Activated gamma-delta T cell treated with anti-CD3 and anti-CD28 coated beads, Interleukin-2, amount 50 U/mL, for 16 hours (primary cell): ENCODE measurements at places on chromosomes 4 and X.
A peak's percentile ranks its signal among the peaks of the same experiment; 100 is the strongest.

GRCh38 chr4:82562564-82562854, 721 bp upstream of the TMEM150C start:
- no peak for DNase-seq

- no peak for DNase-seq
These were observed 44.0 kb upstream of the ZCCHC13 start for GRCh38 chrX:74259885-74260491.

DNA sequence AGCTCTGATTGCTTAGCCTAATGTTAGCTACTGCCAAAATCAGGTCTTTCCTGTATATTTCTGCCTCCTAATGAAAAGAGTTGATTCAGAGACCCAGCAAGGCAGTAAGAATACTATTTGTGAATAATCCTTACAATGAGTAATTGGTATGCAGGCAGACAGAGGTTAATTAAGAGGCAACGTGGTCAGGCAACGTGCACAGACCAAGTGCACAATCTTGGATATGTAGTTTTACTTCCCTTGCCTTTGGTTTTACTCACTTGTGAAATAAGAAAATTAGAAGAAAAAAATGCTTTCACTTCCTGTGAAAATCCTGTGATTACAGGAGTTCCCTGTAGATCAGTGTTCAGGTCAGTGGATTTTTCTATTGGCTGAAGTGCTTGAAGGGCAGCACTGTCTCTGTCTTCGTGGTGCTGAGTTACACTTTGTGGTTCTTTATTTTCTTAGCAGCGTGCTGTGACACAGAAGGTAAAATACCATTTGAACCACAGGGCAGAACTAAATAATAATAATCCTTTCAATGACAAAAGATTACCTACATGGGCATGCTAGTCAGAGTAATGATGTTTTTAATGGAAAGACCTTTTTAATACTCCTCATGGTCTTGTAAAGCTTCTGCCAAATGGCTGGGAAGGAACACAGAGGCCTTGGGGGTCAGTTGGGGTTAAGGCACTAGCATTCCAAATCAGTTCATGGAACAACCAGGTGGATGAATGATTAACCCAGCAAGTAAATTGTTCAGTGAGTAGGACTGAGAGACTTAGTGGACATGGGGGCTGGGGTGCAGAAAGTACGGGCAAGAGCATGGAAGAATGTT, 430.9 kb downstream of the MAPK10 start:
- DNase-seq, result no peak

DNA sequence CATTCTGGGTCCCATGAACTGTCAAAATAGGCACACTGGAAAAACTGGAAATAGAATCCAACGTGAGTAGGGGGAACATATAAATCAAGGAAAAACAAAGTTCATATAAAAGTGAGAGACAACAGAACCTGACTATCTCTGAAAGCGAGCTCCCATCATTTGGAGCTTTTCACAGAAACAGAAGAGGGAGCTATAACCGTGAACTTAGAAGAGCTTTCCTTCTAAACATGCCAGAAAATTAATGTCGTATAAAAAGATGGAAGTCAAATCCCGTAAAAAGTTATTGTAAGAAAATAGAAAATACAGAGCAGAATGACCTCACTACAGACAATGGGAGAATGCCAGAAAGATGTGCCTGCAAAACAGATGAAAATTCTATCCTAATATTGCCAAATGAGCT, 23.9 kb upstream of the HSD17B10 start:
- no peak for DNase-seq

GRCh38 chr4:8352368-8353157, 83.0 kb downstream of the HTRA3 start:
- no peak for DNase-seq

DNA sequence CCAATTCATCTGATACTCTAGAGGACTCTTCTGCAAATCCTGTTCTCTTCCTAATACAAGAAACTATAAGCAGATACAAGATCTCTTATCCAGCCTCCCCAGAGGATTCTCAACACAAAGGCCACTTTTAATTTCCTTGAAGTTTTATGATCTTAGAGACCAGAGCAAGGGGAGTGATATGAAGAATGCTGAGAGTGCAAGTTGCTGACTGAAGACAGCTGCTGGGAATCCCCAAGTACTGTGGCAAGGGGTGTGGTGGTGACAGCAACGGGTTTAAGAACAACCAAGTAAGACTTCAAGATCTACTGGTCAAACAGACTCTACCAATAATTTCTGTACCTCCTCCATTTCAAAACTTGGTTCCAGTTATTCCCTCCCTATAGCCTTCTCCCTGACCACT, 7.0 kb downstream of the AMMECR1 start:
- DNase-seq, result peak; percentile 9

DNA sequence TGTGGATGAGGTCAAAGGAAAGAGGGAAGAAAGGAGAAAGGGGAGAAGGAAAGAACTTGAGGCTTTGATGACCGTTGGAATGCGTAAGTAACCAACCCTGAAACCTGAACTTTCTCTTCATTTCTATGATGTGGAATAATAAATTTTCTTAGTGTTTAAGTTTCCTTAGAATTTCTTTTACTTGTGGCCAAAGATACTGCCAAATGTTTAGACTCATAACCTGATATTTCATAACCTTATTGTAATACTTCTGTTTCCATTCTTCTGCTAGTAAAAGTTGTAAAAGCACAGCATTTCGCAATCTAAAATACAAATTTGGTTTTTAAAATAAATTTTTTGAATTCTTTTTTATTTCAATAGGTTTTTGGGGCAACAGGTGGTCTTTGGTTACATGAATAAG, 258.5 kb upstream of the GIMD1 start:
- DNase-seq, result no peak

DNA sequence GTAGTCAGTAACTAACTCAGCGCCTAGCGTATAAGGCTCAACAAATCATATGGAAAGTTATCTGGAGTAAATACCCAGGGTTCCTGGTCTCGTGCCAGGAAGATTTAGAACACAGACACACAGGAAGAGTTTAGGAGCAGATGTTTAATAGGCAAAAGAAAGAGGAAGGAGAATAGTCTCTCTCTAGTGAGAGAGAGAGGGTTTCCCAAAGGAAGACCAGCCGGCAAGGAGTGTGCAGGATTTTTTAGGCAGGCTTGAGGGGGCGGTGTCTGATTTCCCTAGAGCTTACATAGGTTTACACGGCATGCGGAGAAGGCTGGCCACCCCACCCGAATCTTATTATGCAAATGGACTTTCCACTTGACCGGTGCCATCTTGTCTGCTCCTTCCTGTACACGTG, 284.0 kb upstream of the FRG1 start:
- DNase-seq, result no peak

DNA sequence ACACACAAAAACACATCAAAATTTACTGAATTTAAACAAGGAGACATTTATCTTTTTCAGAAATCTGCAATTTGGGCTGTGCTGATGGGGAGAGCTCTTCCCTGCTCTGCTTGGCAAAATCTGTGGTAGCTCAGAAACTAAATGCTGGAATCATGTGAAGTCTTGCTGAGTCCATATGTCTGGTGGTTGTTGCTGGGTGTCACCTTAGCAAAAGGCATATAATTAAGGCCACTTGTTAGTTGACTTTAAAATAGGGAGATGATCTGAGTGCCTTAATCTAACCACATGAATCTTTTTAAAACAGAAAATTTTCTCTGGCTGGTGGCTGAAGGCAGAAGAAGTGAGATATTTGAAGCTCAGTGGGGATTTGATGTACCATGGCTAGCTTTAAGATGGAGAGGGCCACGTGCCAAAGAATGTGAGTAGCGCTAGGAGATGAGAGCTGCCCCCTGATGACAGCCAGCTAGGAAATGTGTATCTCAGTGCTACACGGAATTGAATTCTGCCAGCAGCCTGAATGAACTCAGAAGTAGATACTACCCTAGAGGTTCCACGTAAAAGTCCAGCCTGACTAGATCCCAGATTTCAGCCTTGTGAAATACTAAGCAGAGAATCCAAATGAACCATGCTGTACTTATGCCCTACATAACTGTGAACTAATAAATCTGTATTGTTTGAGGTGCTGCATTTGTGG, 7.6 kb upstream of the GUF1 start:
- DNase-seq, result no peak

DNA sequence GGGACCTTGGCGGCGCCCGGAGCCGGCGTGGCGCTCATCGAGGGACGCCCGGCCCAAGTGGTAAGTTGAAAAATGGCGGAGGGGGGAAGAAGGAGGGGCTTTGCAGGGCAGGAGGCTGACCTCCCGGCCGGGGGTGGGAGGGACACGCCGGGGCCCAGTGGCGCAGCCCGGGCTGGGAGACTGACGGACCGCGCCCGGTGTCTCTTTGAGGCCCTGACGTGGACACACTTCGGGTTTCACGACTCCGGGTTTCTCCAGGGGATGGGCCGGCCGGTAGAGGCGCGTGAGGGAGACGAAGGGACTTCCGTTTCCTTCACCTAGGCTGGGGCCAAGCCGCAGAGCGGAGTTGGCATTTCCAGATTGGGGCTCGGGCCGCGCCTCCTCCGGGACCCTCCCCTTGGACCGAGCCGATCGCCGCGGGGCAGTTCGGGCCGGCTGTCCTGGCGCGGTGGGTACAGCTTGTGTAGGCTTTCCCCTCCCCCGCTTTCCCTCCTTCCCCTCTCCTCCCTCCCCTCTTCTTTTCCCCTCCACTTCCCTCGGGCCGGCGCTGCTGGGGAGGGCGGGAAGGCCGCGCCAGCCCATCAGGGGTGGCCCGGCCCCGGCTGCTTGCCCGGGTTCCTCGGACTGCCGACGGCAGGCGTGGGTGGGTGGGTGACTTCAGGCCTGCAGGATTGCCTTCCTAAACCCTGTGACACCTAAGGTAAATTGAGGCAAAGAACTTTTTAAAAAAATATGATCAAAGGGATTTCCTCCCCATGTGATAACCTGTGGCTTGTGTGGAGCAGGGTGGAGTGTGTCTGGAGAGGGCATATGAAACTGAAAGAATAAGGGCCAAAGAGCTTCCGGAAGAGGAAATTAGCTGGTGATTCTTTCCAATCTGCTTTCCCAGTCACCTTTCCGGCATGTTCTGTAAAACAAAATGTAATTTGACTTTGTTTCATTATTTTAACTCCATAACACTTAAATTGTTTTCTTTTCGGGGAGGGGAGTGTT, at the start of gene XIAP:
Gene XIAP, plus strand, starts transcription at position 208 of the 993 bp plus-strand sequence. CDS start 25,610 bp downstream, outside the sequence.
- DNase-seq, result peak; percentile 48

GRCh38 chr4:7929118-7929951, 10.3 kb downstream of the AFAP1 start:
- no peak for DNase-seq

DNA sequence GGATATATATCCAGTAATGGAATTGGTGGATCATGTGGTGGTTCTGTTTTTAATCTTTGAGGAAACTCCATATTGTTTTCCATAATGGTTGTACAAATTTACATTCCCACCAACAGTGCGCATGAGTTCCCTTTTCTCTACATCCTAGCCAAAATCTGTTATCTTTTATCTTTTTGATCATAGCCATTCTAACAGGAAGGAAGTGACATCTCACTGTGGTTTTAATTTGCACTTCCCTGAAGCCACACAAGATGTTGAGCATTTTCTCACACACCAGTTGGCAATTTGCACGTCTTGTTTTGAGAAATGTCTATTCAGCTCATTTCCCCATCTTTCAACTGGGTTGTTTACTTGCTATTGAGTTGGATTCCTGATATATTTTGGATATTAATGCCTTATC, 194.9 kb downstream of the CBLL2 start:
- DNase-seq, result no peak

DNA sequence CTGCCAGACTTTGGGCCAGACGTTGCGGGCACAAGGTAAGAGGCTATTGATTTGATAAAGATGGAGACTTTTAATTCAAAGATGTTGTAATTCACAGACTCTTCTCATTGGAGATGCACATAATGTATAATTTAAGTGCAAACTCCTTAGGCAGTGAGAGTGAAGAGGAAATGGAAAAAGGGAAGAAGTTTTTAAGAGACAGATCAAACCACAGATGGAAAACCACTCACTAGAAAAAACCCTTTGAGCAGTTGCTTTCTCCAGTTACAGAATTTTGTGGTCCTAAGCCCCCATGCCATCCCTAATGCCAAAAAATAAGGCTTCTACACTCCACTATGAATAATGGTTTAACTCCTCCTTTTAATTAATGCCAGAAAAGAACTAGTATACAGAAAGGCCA, 977.1 kb upstream of the PRKX start:
- DNase-seq, result no peak

DNA sequence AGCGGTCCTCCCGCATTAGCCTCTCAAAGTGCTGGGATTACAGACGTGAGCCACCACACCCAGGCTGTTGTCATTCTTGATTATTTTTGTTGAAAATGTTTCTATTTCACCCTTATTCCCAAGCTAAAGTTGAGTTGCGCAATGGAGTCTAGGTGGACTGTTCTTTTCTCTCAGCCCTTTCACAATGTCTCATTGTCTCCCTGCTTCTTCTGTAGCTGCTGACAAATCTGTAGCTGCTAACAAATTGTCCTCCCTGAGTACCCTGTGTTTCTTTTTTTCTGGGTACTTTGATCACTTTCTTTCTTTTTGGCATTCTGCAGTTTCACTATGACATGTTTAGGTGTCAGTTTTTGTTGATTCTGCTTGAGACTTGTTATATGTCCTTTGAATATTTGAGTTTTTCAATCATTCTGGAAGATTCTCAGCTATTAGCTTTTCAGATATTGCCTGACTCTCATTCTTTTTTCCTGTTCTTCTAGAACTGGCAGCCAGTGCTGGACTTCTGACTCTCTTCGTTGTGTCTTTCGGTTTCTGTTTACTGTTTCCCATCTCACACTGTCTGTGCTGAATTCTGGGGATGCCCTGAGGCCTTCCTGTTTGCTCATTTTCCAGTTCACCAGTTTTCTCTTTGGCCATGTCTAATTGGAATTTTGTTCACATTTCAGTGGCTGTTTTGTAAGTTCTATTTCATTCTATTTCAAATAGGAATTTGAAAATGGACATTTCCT, 6.6 kb downstream of the ABCD1 start:
- DNase-seq, result no peak

GRCh38 chrX:154840856-154841255, 6.4 kb upstream of the SMIM9 start:
- DNase-seq, result no peak

- DNase-seq, result no peak
These were observed 1002.3 kb downstream of the FAM133A start for GRCh38 chrX:94676285-94676684.

DNA sequence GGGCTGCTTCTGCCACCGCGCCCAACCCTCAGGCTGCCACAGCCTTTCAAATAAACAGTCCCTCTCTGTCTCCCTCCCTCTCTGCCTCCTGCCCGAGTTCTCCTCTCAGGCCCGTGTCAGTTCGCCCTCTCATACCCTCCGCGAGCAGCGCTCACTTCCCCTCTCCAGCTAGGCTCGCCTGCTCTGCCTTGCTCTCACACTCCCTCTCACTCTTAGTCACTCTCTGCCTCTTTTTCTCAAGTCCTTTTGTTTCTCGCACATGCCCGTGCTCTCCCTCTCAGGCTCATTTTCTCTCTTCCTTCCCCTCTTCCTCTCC, 3.2 kb downstream of the EFNB1 start:
- DNase-seq, result no peak

GRCh38 chr4:99807666-99808065, 9.0 kb upstream of the DAPP1 start:
- DNase-seq, result no peak

DNA sequence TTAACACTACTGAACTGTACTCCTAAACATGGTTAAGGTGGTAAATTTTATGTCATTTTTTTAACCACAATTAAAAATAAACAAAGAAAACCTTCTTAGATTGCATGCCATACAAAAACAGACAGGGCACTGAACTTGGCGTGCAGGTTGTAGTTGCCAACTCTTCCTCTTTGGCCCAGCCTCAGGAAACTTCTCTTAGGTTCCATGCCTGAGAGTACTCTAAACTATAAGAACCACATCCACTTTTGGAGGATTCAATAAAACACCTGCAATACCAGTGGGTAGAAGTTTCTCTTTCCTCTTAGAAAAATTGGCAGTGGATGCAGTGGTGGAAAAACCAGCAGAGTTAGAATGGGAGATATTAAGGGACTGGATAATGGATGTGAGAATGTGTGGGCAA, 103.4 kb downstream of the LUZP4 start:
- DNase-seq, result no peak
